ENCODE measurements at places on chromosomes 1 and 21. TPM values are rescaled to one million over a fixed set of nuclear protein-coding genes. Genes with fewer than 3 reads are reported as not detected.
A peak's percentile ranks its signal among the peaks of the same experiment; 100 is the strongest.

DBT gene
- total RNA-seq = 9.5 TPM

DNA sequence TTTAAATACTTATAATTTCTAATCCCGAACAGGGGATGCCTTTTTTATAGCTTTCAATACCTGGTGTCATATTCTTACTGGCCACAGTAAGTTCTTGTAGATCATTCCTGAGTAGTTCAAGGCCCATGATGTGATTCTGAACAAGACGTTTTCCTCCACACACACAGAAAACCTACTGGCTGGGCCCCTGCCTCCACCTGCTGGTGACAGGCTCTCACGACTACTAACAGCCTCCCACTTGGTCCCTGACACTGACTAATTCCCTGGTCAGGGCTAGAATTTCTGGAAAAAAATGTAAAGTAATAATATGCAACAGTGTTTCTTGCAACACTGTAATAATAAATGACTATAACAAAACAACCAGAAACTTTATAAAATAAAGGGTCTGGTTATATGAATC lies 50.4 kb upstream of the RIPK4 start:
- no peak for DNase-seq
- H3K36me3 ChIP-seq = peaks cover 7% of the 10 kb centered on the region
- no peaks in the 10 kb centered on the region for H3K4me1 ChIP-seq
- H3K27me3 ChIP-seq = no peaks in the 10 kb centered on the region
- no peak overlapping the region for H3K4me3 ChIP-seq

DNA sequence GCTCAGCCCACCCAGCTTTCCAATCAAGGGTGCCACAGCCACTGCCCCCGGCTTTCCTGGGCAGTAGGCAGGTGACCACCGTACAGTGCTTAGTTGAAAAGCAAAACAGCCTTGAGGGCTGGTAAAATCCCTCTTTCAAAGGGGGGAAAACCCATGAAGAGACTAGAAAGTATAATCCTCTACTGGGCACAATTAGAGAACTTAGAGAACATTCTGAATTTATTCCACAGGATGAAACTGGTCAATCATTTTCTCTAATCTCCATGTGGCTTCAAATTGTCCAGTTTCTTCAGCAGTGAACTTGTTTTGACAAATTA lies 15.3 kb upstream of the LRRC47 start:
- peaks cover 2% of the 10 kb centered on the region for H3K36me3 ChIP-seq
- no peaks in the 10 kb centered on the region for H3K4me1 ChIP-seq
- no peak overlapping the region for H3K4me3 ChIP-seq
- H3K27me3 ChIP-seq = no peaks in the 10 kb centered on the region

DNA sequence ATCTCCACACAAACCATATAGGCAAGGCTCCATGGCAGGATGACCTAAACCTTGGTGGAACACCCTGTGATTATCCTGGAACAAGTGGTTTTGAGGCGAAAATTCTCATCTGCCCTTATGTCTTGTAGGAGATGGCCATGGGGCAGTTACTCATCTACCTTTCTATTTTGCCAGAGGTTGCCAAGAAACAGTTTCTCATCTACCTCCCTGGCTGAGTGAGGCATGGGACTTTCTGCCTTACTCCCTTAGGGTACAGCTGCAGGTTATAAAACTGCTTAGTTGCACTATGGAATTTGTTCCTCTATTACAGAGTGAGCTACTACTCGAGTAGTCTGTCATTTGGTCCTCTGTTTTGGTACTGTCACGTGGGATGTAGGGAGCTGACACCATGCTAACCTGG lies 31.3 kb upstream of the GUCA2A start:
- H3K27ac ChIP-seq = no peak overlapping the region
- no peaks in the 10 kb centered on the region for H3K27me3 ChIP-seq
- peaks cover 5% of the 10 kb centered on the region for H3K4me1 ChIP-seq
- peaks cover 13% of the 10 kb centered on the region for H3K36me3 ChIP-seq
- no peak overlapping the region for H3K4me3 ChIP-seq

DNA sequence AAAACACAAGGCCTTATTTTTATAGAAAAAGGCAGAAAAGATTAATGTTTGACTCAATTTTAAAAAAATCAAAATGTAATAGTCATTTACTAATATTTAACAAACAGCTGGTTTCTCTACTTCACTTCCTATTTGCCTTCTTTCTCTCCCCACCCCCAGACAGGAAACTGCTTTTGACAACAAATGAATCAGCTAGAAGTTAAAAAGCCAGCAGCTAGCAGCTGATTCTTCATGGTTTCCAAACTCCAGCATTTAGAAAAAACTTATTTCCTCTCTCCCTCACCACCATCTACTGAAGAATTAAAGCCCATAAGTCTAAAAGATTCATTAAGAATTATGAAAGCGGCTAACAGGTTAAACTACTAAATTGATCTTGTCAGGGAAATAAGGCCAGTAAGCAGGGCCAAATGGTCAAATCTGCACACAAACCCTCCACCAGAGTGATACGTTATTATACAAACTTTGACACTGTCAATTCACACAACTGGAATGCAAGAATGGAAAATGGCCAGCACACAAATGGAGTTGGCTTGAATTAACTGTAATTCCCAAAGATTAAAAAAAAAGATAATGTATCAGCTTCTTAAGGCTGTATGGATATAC lies 4.0 kb downstream of the WDR26 start:
- peaks cover 47% of the 10 kb centered on the region for H3K4me1 ChIP-seq
- H3K27me3 ChIP-seq = no peaks in the 10 kb centered on the region
- H3K36me3 ChIP-seq = peaks cover 4% of the 10 kb centered on the region
- no peak for DNase-seq
- H3K27ac ChIP-seq = peak overlapping the region; percentile 93
- H3K4me3 ChIP-seq = peak overlapping the region; percentile 87

DNA sequence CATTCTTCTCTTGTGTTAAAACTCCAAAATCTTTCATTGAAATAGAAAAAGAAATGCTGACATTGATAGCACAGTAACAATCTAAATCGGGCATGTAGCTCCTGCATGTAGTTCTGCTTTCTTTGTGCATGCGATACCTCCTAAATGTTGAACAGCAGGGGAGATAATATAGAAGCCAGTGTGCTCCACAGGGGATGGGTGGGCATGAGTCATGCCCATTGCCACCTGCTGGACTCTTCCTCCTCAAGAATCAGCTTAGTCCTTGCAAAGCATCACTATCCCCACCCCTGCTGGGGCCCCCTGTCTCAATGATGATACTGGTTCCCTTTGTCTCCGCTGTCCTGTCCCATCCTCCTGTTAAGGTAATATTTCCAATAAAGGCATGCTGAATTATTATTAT lies 203.0 kb downstream of the RWDD3 start:
- H3K27me3 ChIP-seq = no peaks in the 10 kb centered on the region
- no peak for DNase-seq
- no peak overlapping the region for H3K4me3 ChIP-seq
- no peaks in the 10 kb centered on the region for H3K36me3 ChIP-seq
- no peak overlapping the region for H3K27ac ChIP-seq

Data from T-helper 17 cell (primary cell).